Activated CD8-positive, alpha-beta memory T cell treated with anti-CD3 and anti-CD28 coated beads, Interleukin-2, amount 10 ng/mL, durations not matched to agents 7 days and 5 days (primary cell): ENCODE measurements at places on chromosomes 3 and 15. TPM values are rescaled to one million over a fixed set of nuclear protein-coding genes. Genes with fewer than 3 reads are reported as not detected.

- H3K4me3 ChIP-seq, result no peak overlapping the region
- peaks cover 17% of the 10 kb centered on the region for H3K4me1 ChIP-seq
- DNase-seq, result no peak
- H3K27me3 ChIP-seq, result no peaks in the 10 kb centered on the region
- no peak overlapping the region for H3K27ac ChIP-seq
These were observed 6.0 kb upstream of the WDR5B start for GRCh38 chr3:122421836-122422235.

PLSCR2 gene
- not detected for total RNA-seq

GRCh38 chr3:122688996-122689395, 8.4 kb downstream of the PARP14 start:
- no peaks in the 10 kb centered on the region for H3K27me3 ChIP-seq
- H3K4me1 ChIP-seq, result peaks cover 28% of the 10 kb centered on the region
- peaks cover 63% of the 10 kb centered on the region for H3K36me3 ChIP-seq
- H3K27ac ChIP-seq, result no peak overlapping the region

RTP4 gene
- total RNA-seq, result 16.9 TPM

DUOXA2 gene
- not detected for total RNA-seq

DNA sequence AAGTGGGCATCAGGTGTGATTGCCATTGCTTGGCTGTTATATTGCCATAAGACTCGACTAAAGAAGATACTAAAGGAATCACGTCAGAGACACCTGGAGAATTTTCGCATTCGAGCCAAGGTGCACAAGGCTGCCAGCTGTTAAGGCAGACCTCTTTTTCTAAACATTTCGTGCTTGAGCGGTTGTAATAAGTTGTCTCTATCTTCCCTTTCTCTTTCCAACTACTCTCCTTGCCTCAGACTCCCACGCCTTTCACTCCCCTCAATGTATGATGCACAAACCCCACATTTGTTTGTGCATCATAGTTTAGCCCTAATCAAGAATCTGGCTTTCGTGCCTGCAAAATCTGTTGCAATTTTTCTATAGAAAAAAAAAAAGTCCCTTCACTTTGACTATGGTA, 118.0 kb downstream of the IQCH start:
- no peak overlapping the region for H3K4me3 ChIP-seq
- no peaks in the 10 kb centered on the region for H3K4me1 ChIP-seq
- no peak for DNase-seq

GRK7 gene
- not detected for total RNA-seq

GRCh38 chr15:31212326-31213080, 111.0 kb upstream of the TRPM1 start:
- peaks cover 6% of the 10 kb centered on the region for H3K36me3 ChIP-seq
- H3K4me3 ChIP-seq, result no peak overlapping the region
- no peak for DNase-seq

GRCh38 chr15:63601026-63601703, 4.0 kb downstream of the FBXL22 start:
- H3K27ac ChIP-seq, result peak overlapping the region; percentile 93
- peaks cover 3% of the 10 kb centered on the region for H3K27me3 ChIP-seq
- H3K4me1 ChIP-seq, result peaks cover 42% of the 10 kb centered on the region
- DNase-seq, result peak; percentile 73
- peak overlapping the region; percentile 91 for H3K4me3 ChIP-seq

GRCh38 chr3:52253314-52254304, 8.1 kb downstream of the PPM1M start:
- peaks cover 74% of the 10 kb centered on the region for H3K36me3 ChIP-seq
- H3K27me3 ChIP-seq, result no peaks in the 10 kb centered on the region
- H3K4me3 ChIP-seq, result peak overlapping the region; percentile 75
- H3K27ac ChIP-seq, result peak overlapping the region; percentile 100

DISP2 gene
- total RNA-seq, result 0.23 TPM

OR5K2 gene
- not detected for total RNA-seq

DNA sequence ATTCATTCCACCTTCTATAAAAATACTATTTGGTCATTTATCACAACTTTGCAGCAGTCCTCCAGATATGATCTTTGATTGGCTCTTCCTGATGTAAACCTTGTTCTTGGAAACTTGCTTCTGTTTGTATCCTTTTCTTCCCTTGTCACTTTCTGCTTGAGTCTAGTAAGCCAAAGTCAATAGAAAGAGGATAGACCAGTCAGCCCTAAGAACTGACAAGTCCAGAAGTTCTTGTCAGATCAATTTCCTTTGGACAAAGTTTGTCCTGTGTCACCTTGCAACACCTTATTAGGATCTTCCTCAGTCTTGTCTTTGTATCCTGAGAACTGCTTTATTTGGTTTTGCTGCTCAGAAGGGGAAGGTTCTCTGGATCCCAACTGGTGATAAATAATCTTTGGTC, 87.9 kb upstream of the CCDC54 start:
- no peaks in the 10 kb centered on the region for H3K36me3 ChIP-seq
- no peak overlapping the region for H3K4me3 ChIP-seq
- H3K4me1 ChIP-seq, result no peaks in the 10 kb centered on the region
